DMS 273 treated with DMSO at 0.1 percent for 48 hours (cell line): ENCODE measurements at places on chromosomes 5 and 9.

GRCh38 chr5:96885518-96886338 lies 9.4 kb downstream of the ERAP2 start:
- no peak for DNase-seq

- no peak for DNase-seq
Observed at GRCh38 chr5:163498886-163499285, 6.5 kb upstream of the MAT2B start.

DNA sequence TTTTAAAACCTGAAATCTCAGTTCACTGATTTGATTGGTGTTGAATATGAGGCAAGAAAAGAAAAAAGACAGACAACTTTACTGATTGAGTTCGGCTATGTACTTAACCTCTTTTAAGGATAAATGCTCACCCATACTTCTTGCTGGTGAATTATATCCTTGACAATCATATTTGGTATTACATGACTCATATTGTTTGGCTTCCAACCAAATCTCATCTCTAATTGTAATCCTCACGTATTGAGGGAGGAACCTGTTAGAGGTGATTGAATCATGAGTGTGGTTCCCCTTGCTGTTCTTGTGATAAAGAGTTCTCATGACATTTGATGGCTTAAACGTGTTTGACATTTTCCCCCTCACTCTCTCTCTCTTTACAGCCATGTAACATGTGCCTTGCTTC lies 255.6 kb upstream of the IZUMO3 start:
- no peak for DNase-seq

DNA sequence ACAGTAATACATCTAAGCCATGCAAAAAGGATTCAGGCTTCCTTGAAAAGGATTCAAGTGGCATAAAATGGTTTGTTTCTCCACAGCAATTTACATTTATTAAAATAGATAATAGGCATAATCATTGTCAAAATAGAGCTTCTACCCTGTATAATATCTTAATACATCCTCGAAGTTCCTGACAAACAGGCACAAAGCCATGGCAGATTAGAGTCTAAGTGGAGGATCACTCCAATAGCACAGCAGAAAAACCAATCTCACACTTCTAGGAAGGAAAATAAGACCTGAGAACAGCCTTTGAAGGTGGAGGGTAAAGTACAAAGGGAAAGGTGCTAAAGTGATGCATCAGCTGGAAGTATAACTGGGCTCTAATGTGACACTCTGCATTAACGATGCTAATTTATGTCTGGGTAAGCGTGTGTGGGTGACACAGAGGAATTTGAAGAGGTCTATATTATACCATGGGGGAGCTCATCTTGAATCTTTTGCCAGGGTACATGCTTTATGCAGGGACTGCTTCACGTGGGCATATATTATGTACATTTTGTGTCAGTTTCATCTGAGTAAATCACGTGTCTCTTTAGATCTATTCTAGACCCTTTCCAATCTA lies 28.8 kb downstream of the PPP2R2B start:
- no peak for DNase-seq

DNA sequence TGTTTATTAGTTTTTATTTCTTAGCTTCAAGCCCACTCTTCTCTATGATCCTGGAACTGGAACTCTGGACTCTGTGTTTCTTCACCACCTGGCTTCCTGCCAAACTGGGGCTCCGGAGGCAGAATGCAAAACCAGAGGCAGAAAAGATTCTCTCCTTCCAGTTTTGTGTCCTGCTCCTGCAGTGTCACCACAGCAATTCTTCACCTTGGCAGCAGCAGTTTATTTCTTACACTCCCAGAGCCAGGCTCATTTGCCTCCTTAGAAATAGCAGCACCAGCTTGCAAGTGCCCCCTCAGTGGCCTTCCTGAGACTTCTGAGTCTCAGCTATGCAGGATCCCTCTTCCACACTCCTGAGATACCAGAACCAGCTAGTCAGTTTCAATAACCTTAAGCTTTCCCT lies 26.7 kb upstream of the CAMK4 start:
- no peak for DNase-seq

GRCh38 chr5:120368923-120369715 lies 95.0 kb upstream of the PRR16 start:
- DNase-seq: no peak

GRCh38 chr5:135371622-135372232 lies 27.3 kb downstream of the MACROH2A1 start:
- no peak for DNase-seq

DNA sequence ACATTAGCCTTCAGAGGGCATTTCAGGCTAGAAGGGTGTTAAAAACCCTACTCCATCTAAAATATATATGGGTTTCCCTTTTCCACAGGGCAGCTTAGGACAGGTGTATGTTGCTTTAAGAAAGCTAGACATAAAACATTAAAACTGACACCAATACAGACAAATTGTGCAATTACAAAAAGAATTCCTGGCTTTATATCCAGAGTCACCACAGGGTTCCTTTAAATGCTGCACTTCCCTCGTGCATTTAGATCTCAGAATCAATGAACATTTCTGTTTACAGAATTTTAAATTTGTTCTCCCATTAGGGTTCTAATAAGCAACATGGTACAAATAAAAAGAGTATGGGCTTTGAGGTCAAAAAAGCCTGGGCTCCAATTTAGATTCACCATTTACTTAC lies 170.2 kb downstream of the MAPKAP1 start:
- no peak for DNase-seq

- DNase-seq: no peak
Observed at GRCh38 chr9:132312873-132313272, 41.9 kb downstream of the SETX start.

DNA sequence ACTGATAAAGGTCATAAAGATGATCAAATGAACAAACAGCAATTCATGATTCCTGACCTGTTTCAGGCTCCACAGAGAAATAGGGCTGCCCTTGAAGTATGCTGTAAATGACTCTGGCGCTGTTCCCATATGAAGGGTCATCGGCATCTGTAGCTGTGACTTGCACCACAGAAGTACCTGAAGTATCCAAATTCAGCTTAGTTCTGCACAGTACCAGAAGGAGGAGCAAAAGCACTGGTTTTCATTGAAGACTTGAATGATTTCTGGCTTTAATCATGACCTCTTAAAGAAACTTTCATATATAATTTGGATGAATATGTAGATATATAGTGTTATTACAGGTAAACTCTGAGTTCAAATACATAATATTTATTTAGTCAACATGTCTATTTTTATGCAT lies 109.1 kb downstream of the CDH10 start:
- DNase-seq: no peak

GRCh38 chr5:56561-57290 lies 35.2 kb upstream of the PLEKHG4B start:
- DNase-seq: no peak

DNA sequence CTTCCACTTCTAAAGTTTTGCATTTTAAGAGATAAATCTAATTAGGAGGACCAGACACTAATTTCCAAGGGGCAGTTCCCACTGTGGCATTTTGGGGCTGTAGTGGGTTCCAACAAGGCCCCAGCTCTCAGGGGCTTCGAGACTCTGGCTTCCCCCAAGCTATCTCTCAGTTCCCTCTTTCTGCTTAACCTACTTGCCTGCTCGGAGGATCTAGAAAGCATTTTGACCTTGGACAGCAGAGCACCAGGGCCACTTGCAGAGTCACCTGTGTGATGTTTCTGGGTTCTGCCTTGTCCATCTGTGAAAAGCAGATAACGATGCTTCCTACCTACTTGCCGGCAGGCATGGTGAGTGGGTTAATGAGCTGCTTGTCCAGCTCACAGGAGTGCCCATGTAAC lies 175.4 kb downstream of the MED10 start:
- no peak for DNase-seq

DNA sequence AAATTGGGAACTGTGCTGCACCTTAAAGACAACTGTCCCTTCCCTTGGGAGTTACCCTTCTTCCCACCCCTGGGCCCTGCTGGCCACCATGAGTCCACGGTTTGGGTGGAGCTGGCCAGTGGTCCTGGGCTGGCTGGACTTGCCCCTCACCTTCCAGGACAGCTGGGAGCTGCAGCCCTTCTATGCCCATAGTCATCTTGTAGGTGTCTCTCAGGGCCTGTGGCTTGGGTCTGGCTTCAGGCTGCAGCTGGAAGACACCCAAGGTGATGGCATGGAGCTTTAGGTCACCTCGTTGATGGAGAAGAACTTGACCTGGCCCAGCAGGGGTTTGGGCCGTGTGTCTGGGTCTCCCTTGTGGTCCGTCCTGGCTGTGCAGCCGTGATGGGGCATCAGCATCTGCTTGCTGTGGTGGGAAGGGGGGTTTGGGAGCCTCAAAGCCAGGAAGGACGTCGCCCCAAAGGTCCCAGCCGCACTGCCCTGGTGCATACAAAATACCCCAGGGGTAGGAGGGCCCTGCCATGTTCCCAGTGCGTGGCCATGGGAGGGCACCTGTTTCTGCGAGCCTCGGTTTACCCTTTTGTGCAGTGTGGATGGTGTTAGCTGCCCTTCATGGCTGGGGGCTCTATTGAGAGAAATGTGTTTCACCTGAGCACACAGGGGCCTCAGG lies 8.9 kb downstream of the WNK2 start:
- no peak for DNase-seq

DNA sequence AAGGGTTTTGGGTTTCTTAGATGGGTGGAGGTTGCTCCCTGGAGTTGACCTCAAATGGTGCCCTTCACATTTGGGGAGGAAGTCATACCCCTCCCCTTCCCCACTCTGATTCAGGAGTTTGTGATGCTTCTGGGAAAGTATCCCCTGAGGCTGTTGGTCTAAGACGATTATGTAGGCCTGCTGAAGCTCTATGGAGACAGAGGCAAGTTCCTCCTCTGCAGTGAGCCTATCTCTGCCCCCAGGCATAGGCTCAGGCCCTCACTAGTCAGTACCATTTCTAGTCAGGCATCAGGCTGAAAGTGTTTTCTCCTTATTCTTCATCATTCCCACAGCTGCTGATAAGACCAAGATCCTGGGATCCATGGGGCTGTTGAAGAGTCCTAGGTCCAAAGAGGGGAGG lies 271.6 kb upstream of the NUDT12 start:
- DNase-seq: no peak

DNA sequence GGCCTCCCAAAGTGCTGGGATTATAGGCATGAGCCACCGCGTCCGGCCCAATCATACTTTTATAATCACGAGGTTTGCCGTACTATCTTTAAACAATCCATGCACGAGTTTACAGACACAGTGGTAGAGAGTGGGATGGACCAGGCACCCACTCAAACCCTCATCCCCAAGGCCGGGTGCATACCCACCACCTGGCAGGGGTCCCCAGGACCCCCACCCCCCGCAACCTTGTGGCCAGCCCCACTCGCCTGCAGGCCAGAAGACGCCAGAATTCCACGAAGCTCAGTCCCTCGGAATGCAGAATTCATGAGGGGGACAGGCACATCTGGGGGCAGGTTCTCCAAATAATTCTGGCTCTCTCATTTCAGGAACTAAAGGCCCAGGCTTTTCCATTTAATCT lies 17.1 kb downstream of the NACC2 start:
- DNase-seq: no peak

DNA sequence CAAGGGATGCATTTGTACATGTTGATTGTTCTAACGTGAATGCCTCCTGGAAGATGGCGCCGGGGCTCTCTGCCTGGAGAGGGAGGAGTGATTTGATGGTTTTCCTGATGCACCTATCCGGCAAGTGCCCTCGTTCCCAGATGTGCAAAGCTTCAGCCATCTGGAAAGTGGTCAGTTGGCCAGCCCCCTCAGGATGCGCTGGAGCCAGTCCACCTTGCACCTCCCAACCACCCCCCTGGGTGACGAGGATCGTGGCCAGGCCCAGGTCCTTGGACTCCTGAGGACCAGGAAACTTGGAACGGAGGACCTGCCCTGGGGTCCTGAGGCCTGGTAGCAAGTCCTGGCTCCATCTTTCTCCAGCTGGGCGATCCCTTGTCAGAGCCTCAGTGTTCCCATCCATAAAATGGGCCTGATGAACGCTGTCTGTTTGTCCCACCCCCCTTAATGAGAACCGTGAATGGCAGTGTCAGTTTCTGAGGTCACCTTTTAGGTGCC lies 23.6 kb upstream of the RNU6ATAC start:
- DNase-seq: no peak

DNA sequence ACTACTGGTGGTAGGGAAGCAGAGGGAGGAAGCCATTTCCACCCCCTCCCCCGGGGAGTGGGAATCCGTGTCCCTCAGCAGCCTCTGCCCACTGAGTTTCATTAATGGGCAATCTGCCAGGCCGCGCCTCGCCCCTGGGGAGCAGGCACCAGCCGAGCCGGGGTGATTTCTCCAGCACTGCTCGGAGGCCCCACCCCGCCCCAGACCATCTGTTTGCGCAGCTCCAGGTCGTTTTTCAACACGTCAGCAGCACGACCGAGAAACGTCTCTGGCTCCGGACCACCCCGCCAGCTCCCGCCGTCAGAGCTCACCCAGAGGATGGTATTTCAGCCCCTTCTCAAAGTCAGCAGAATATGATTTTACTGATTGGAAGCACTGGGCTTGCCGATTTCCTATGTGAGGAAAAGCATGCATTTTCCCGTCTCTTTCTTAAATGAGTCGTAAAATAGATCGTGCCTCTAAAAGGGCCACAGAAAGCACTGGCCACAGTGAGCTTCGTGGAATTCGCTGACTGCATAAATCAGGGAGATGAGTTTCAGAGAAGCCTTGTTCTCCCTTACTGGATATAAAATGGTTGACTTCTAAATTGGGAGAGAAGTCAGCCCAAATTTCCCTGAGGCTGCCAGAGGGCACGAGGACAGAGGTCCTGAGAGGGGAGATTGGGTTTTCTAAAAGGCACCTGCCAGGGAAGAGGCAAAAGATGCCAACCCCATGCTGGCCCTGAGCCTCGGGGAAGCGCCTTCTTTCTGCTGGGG lies 47.0 kb downstream of the OLFM1 start:
- no peak for DNase-seq

DNA sequence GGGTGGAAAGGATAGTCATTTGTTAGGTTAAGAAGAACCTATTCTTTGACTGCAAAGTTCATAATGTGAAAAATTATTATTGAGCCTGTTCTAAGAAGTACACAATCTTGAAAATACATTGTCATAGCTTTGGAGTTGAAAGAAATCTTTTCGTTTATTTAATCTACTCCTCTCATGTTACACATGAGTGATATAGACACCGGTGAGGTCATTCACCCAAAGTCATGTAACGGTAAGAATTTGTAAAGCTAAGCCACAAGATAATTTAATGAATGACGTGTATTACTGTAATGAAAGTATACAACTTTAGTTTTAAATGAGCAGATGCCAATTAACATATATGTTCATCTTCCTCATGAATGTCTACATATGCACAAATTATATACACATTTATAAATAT lies 284.1 kb upstream of the PDE4D start:
- no peak for DNase-seq

DNA sequence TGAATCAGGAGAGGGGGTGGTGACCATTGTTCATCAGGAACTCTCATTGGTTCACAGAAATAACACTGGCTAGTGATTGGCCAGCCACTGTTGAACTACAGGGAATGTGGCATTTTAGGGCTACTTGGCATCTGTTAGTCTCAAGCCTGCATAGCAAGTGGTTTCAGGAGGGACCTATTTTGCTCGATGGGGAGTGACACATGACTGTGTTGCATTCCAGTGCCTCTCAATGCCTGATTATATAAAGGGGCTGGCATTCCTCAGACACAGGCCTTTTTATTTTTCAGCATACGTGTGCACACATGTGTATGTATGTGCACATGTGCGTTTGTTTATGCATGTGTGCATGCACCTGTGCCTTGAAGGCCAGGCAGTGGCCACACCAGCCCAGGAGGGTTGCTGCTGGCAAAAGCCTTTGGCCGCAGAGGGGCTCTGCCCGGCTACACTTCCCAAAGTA lies 23.2 kb downstream of the FGD3 start:
- DNase-seq: no peak
